ENCODE measurements at places on chromosomes 13 and 19. TPM values are rescaled to one million over a fixed set of nuclear protein-coding genes. Genes with fewer than 3 reads are reported as not detected.

The OR10H1 gene
- total RNA-seq: not detected

The TRPC4 gene
- total RNA-seq: 8.1 TPM

- no peak for DNase-seq
These were observed 27.2 kb upstream of the NDUFS7 start for GRCh38 chr19:1356508-1356865.

GRCh38 chr13:27631156-27631555 is 9.5 kb downstream of the POLR1D start:
- DNase-seq: no peak

DNA sequence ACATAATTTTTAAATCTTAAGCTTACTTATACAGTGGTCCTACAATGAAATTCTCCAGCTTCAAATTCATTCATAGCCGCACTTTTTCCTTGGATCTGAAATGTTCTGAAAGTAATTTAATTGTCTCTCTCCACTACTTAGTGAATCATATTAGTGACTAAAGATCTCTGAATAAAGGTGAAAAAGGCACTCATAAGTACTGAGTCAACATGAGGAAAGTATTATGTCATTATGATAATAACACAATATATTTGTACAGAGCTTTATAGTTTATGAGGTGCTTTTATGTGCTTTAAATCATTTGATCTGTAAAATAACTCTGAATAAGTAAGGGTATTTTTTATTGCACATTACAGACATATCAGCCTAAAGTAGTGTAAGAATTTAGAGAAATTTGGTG is 628.2 kb upstream of the SLITRK5 start:
- no peak for DNase-seq

DNA sequence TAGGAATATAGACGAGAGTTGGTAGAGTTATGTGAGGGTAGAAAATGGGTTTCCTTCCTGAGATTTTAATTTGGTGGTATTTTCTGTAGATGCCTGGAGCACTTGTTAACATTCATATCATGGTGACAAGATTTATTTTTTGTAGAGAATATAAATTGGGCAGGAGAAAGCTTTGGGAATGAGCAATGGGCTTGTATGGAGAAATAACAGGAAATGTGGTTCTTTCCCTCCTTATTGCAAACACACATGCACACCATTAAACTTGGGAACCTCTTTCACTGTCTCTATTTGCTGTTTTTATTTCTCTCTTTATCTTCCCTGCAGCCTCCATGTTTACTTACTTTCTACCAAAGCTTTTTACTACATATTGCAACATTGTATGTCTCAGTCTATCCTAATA is 1653.6 kb downstream of the OLFM4 start:
- DNase-seq: no peak

- no peak for DNase-seq
These were observed 14.9 kb downstream of the PLEKHA4 start for GRCh38 chr19:48853483-48853882.

The HOMER3 gene
- 15.7 TPM for total RNA-seq

DNA sequence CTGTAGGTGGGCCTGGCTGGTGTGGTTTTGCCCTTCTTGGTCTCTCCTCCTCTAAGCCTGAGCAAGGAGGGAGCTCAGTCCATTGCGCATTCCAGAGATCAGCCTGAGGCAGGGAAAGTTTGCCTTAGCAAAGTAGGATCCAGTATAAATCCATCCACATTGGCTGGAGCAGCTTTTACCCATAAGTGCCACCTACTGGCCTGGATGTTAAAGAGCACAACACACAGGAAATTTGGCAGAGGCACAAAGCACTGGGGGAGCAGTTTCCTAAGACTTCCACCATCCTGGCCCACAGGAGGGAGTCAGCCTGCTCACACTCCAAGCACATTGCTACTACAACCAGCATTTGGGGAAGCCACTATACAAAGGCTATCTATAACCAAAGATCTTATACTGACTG is 1124.2 kb downstream of the SLITRK1 start:
- no peak for DNase-seq

The CAMSAP3 gene
- 0.28 TPM for total RNA-seq

The TEX29 gene
- not detected for total RNA-seq

DNA sequence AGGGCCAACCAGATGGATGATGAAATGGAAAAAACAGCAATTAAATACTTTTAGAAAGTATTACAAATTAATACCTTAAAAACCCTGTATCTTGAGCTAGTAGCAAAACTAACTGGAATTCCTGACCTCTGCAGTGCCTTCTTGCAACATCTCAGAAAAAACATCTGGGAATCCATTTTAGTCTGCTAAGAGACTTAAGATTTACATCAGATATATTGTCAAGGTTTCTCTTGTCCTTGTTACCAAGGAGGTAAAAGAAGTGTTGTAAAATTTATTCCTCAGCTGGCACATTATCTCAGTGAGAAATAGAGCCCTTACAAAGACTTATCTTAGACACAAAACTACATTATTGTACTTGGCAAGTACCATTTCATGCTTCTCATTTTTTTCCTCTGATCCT is 18.5 kb downstream of the KCNRG start:
- no peak for DNase-seq

GRCh38 chr13:58329746-58330145 is 698.2 kb downstream of the PCDH17 start:
- DNase-seq: no peak

- no peak for DNase-seq
These were observed 4.0 kb downstream of the CEACAM1 start for GRCh38 chr19:42524250-42524649.

Measured in sigmoid colon (tissue), 7 donors.